PC-9 (cell line): ENCODE measurements at places on chromosomes 12 and 14. TPM values are rescaled to one million over a fixed set of nuclear protein-coding genes. Genes with fewer than 3 reads are reported as not detected.

GRCh38 chr12:101204602-101205304 is 5.3 kb downstream of the SLC5A8 start:
- H3K36me3 ChIP-seq = no peaks in the 10 kb centered on the region
- H3K4me3 ChIP-seq = no peak overlapping the region
- no peaks in the 10 kb centered on the region for H3K4me1 ChIP-seq
- H3K27me3 ChIP-seq = peaks cover 24% of the 10 kb centered on the region; the same call in 1 of the 2 replicates

GRCh38 chr12:52832985-52833905 is 866 bp downstream of the KRT79 start:
- no peak for DNase-seq
- H3K36me3 ChIP-seq = no peaks in the 10 kb centered on the region
- no peaks in the 10 kb centered on the region for H3K27me3 ChIP-seq
- H3K4me1 ChIP-seq = peaks cover 16% of the 10 kb centered on the region
- no peak overlapping the region for H3K27ac ChIP-seq

DNA sequence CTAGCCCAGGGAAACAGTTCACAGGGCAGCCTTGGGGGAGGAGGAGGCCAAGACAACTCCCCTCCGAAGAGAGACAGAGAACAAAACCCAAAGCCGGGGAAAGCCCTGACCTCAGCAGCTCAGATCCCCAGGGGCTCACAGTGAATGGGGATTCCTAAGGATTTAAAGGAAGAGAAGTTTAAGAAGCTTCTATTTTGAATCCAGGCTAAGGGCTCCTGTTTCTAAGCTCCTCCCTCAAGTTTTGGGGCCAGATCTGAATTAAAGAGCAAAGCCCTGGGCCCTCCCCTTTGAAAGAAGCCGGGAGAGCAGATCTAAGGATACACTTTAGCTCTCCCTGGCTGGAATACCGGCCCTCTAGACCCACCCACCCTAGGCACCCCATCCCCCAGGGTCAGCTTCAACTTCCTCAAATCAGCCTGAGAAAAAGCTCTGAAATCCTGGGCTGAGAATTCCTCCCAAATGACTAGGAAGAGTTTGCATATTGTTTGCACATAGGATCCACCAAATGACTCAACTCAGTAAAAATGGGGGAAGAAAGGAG is 3.9 kb downstream of the KDM2B start:
- H3K36me3 ChIP-seq = no peaks in the 10 kb centered on the region
- peak; percentile 83 for DNase-seq
- no peak overlapping the region; the same call in 1 of the 2 replicates for H3K4me3 ChIP-seq
- no peaks in the 10 kb centered on the region for H3K27me3 ChIP-seq
- H3K4me1 ChIP-seq = peaks cover 35% of the 10 kb centered on the region

Gene CLEC4D
- not detected in 2 replicates for total RNA-seq

- H3K27ac ChIP-seq = no peak overlapping the region
- no peaks in the 10 kb centered on the region for H3K27me3 ChIP-seq
- no peak for DNase-seq
- 0 out of 2 replicates have a peak, but pooled peaks cover 8% of the 10 kb centered on the region for H3K36me3 ChIP-seq
- H3K4me1 ChIP-seq = peaks cover 21% of the 10 kb centered on the region
Observed at GRCh38 chr14:77763316-77763715, 2.4 kb upstream of the SNW1 start.

DNA sequence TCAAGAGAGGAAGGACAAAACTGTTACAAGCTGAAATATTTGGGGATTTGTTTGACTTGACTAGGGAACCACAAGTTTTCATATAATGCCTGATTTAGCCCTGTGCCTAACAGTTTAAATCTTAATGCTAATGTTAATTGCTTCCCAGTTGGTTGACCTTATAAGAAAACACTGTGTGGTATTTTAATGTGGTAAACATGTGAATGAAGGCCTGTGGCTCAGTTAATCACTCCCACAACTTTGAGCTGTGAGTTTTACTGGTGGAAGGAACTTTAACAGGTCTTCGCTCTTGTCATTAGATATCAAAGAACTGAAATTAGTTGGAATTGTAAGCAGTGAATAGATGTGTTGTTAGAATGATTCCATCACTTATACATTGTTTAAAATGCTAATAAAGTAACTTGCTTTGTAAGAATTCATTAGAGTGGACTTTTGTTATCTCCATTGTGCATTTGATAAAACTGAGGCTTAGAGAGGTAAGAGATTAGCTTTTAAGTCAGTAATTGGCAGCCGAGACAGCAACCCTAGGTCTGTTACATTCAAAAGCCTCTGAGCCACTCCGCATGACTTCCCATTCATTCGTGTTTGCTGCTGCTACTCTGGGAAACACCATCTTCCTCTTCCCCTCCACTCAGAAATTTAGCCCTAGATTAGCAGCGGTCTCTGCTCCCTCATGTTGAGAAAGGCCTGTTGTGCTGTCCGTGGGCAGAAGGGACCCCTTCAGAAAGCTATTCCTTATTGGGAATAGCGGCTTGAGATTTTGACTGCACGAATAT is 1.0 kb upstream of the TBK1 start:
- no peaks in the 10 kb centered on the region for H3K27me3 ChIP-seq
- no peak for DNase-seq
- H3K4me1 ChIP-seq = peaks cover 26% of the 10 kb centered on the region
- H3K4me3 ChIP-seq = peak overlapping the region; percentile 69
- peaks cover 26% of the 10 kb centered on the region for H3K36me3 ChIP-seq

DNA sequence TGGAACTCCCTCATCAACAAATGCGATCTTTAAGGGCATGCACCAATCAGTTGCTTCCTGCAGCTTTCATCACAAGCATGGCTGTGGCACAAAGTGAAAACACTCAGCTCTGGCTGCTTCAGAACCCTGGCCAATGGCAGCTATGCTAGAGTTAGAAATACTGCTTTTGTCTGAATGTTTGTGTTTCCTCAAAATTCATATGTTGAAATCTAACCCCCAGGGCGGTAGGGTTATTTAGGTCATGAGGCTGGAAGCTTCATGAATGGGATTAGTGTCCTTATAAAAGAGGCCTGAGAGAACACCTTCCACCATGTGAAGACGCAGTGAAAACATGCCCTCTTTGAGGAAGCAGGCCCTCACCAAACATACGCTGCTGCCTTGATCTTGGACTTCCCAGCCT is 453.9 kb downstream of the SNAPC1 start:
- H3K27ac ChIP-seq = no peak overlapping the region
- H3K4me3 ChIP-seq = no peak overlapping the region
- H3K4me1 ChIP-seq = no peaks in the 10 kb centered on the region
- H3K27me3 ChIP-seq = no peaks in the 10 kb centered on the region
- no peaks in the 10 kb centered on the region for H3K36me3 ChIP-seq

DNA sequence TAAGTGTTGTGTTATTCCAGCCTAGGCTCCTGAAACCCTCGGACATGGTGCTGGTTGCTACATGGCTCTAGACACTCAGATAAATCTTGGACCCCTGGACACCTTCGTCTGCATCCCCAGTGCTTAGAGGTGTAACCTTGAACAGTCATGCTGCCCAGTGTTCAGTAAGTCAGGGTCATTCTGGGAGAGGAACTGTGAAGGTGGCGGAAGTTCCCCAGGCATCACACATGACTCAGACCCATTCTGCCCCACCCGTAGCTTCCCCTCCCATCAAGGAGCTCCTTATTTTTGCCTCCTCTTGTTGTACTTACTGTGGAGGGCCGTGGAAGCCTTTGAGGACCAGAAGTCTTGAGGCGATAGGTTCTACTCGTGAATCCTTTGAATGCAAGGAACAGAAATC is 18.1 kb upstream of the SSPN start:
- DNase-seq = no peak
- no peaks in the 10 kb centered on the region for H3K36me3 ChIP-seq
- H3K4me1 ChIP-seq = no peaks in the 10 kb centered on the region
- H3K4me3 ChIP-seq = no peak overlapping the region
- H3K27me3 ChIP-seq = no peaks in the 10 kb centered on the region

DNA sequence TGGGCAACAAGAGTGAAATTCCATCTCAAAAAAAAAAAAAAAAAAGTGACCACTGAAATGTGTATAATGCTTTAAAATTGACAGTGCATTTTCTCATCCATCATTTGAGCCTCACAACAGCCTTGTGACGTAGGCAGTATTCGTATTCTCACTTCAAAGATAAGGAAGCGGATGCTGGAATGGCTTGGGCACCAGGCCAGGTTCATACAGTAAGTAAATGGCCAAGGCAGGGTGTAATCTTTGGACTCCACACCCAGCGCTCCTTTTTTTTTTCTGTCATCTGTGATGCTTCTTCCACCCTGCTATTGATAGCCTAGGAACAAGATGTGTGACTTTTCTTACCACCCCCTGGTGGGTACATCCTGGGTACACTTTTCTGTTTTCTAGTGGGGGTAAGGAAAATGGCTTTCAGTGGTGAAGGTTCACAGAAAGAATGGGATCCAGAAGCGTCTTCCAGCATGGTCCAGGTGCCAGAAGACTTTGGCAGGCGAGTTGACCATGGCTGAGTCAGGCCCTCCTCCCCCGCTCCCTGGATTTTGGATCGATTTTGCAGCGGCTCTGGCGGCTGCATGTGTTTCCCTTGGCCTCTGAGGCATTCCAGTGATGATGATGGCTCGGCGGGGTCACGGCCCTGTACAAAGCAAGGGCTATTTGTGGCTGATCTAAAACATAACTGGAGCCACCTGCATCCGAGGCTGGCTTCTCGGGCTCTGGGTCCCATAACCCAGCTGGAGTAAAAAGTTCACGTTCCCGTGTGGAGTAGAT is 110.6 kb downstream of the CACNA1C start:
- peaks cover 73% of the 10 kb centered on the region for H3K27me3 ChIP-seq
- no peaks in the 10 kb centered on the region for H3K4me1 ChIP-seq
- H3K36me3 ChIP-seq = no peaks in the 10 kb centered on the region
- H3K27ac ChIP-seq = no peak overlapping the region
- DNase-seq = no peak
- no peak overlapping the region for H3K4me3 ChIP-seq

DNA sequence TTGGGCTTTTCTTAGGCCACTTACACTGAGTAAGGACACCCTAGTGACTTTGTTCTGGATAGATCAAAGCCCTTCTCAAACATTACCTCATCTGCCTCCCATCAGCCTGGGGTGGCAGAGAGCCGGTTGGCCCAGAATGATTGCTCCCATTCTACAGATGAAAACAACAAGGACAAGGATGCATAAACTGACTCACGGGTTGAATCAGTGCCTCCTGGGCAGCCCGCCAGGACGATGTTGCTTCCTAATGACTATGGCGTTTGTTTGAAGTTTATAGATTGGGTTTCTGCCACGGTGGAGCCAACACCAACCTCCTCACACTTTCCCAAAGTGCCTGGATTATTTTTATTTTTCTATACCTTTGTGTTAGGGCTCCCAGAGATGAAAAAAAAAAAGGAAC is 3.6 kb upstream of the VRK1 start:
- H3K36me3 ChIP-seq = no peaks in the 10 kb centered on the region
- no peak for DNase-seq
- H3K27me3 ChIP-seq = no peaks in the 10 kb centered on the region
- H3K4me3 ChIP-seq = no peak overlapping the region

- H3K4me1 ChIP-seq = no peaks in the 10 kb centered on the region
- no peak overlapping the region for H3K27ac ChIP-seq
- H3K4me3 ChIP-seq = peak overlapping the region; percentile 34; the same call in 1 of the 2 replicates
- no peaks in the 10 kb centered on the region for H3K36me3 ChIP-seq
Observed at GRCh38 chr14:73269729-73270531, 32.6 kb downstream of the PAPLN start.

DNA sequence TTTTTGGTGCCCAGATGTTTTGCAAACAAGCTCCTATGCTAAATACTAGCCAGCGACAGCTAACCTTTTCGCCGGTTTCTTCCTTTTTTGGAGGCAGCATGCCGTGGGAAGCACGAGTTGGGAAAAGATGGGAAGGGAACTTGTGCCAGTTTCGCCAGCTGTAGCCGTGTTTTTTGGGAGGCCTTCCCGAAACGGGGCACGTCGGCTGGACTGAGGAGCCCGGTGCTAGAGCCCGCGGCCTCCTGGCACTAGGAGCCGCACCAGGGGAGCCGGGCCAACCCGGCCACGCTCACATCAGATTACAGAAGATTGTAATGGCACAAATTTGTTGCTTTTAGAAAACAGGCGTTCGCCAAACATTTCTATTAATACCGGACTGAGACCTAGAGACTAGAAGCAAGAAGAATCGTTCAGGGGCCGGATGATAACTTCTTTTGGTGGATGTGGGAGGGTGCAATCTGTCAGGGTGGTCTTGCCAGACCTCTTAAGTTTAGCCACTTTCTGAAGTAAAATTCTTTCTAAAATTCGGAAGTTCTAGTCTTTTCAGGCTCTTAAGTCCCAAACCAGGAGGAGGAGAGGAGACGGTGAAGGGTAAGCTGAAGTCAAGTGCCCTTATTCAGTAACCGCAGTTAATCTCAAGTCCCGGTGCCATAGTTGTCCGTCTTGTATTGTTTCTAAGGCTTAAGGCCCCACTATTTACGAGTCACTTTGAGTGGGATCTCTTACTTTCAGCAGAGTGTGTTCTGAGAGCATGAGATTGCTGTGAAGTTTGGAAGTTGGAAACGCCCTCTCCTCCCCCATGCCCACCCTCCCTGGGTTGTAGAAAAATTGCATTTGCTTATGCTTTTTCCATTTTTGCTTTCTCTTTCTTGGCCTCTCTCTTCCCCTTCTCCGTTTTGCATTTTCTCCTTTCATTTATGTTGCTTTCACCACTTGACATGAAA is 1.3 kb downstream of the RASSF3 start:
- peaks cover 21% of the 10 kb centered on the region for H3K4me1 ChIP-seq
- peak overlapping the region; percentile 87 for H3K4me3 ChIP-seq
- no peak for DNase-seq
- no peaks in the 10 kb centered on the region for H3K27me3 ChIP-seq
- no peaks in the 10 kb centered on the region for H3K36me3 ChIP-seq
- peak overlapping the region; percentile 80 for H3K27ac ChIP-seq

DNA sequence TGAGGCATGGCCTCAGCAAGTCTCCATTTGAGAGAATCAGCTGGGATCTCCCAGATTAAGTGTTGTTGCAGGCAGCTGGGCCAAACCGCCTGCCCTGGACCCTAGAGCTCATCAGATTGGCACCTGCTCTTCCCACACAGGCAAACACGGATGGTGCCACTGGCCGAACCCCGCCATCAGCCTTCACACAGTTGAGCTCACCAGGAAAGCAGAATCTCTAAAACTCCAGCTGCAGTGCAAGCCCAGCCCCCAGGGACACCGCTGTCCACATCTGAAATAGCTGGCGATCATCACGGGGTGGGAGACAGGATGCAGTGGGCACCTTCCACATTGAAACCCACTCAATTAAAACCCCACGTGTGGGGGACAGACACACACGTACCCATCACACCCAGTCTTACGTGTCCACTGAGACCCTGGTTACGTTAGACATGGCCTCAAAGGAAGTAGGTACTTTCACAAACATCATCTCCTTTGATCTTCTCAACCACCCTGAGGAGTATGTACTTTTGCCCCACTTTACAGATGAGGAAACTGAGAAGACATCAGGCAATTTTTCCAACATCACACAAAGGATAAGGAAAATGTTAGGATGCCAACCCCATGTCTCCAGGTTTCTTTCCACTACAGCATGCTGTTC is 88.8 kb downstream of the SINHCAF start:
- no peak for DNase-seq
- no peaks in the 10 kb centered on the region for H3K27me3 ChIP-seq
- H3K4me3 ChIP-seq = no peak overlapping the region
- H3K4me1 ChIP-seq = no peaks in the 10 kb centered on the region
- no peak overlapping the region for H3K27ac ChIP-seq
- H3K36me3 ChIP-seq = no peaks in the 10 kb centered on the region

DNA sequence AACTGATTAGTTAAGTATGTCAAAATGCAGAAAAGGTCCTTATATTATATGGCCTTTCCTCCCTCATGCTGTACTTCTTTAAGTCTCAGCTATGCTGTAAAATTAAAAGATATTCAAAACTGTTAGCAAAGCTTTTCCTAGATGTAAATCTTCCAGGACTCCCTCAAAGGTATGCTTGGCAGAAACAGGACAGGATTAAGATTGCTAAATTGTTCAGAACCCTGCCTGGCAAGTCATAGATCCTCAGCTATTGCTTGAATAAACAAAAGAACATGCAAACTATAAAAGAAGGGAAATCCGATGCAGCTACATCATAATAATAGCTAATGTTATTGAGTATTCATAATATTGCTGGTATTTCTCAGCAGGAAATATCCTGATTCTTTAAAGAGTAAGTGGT is 322.6 kb downstream of the CCDC91 start:
- H3K4me1 ChIP-seq = no peaks in the 10 kb centered on the region
- no peaks in the 10 kb centered on the region for H3K36me3 ChIP-seq
- H3K27ac ChIP-seq = no peak overlapping the region
- no peaks in the 10 kb centered on the region for H3K27me3 ChIP-seq
- DNase-seq = no peak
